ENCODE measurements at places on chromosomes 11 and 22.

GRCh38 chr11:118634431-118635236, 27.2 kb downstream of the PHLDB1 start:
- no peak for DNase-seq

GRCh38 chr22:38924347-38924952, 33.0 kb upstream of the APOBEC3A start:
- DNase-seq, result peak; percentile 74

DNA sequence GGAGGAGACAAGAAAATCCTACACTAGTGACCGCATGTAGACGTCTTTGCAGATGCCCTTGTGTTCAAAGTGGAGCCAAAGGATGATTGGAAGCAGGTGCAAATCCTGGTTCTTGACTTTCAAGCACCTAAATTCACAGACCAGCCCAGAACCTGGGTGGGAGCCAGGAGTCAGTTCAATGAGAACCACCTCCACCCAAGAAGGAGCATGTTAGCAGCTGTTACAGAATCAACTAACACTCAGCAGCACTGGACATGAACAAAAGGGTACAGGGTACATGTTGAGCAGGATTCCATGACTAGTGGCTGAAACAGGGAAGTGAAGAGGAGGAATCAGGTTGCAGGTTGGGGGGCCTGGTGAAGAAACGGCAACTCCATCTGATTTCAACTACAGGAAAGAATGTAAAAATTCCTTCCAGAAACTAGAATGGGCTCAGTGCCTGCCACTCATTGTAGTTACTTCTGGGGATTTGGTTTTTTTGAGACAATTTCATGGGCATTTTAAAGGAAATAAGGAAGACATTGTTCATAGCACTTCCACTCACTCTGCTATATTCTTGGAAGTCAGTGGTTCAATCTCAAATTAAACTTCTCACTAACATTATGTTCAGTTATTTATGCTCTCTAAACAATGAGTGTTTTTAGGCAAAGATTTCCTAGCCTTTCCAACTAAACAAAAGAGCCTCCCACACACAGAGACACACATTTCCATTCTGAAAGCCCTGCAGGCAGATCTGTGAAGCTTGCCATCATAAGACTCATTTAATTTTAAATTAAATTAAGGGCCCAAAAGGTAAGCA, 173.3 kb downstream of the CADM1 start:
- no peak for DNase-seq

- peak; percentile 28 for DNase-seq
Measured at GRCh38 chr11:111408789-111409727, 30.0 kb upstream of the POU2AF1 start.

Data from fibroblast of skin of left biceps (primary cell).